ENCODE measurements at places on chromosomes 12 and 14.

GRCh38 chr14:87013583-87013982, 979.4 kb downstream of the GALC start:
- no peak for DNase-seq

DNA sequence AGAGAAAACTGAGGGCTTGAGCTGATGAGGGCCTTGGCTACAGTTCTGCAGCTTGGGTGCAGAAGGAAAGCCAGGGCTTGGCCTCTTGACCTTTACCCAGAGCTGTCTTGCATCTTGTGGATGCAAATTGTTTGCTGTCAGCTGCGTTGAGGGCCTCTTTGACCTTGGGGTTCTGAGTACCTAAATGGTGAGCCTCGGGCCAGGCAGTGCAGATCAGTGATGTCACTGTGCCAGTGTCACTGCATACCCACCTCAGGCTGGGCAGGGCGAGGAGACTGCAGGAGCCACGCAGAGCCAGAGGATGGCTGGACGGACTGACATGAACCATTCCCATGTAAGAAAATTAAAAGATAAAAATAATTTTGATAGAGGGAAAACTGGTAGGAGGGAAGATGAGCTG, 18.6 kb downstream of the ESRRB start:
- DNase-seq, result no peak

GRCh38 chr14:21014761-21015190, 10.1 kb downstream of the NDRG2 start:
- DNase-seq, result peak; percentile 85

GRCh38 chr14:63454863-63455622, 88.1 kb downstream of the PPP2R5E start:
- no peak for DNase-seq

DNA sequence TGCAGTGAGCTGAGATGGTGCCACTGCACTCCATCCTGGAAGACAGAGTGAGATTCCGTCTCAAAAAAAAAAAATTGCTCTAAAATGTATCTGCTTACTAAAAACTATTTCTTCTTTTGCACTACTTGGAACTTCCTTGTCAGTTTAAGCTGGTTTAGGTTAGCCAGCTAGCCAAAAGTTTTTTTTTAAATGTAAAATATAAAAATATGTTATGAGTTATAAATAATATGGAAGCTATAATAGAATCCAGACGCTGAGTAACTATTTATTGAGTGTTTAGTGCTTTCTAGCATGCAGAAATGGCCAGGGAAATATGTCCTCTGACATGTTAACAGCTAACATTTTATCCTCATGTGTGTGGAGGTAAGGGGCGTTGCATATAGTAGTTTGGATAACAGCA, 85.6 kb downstream of the PLEKHA5 start:
- DNase-seq, result no peak

DNA sequence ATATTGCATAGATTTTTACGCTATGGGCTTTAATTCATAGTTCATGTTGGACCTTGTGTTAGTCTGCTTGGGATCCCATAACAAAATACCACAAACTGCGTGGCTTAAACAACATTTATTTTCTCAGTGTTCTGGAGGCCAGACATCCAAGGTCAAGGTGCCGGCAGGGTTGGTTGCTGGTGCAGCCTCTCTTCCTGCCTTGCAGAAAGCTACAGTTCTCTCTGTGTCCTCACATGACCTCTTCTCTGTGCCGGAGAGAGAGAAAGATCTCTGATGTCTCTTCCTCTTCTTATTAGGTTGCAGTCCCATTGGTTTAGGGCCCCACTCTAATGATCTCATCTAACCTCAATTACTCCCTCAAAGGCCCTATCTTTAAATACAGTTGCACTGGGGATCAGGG, 170.5 kb downstream of the IPO8 start:
- DNase-seq, result no peak

DNA sequence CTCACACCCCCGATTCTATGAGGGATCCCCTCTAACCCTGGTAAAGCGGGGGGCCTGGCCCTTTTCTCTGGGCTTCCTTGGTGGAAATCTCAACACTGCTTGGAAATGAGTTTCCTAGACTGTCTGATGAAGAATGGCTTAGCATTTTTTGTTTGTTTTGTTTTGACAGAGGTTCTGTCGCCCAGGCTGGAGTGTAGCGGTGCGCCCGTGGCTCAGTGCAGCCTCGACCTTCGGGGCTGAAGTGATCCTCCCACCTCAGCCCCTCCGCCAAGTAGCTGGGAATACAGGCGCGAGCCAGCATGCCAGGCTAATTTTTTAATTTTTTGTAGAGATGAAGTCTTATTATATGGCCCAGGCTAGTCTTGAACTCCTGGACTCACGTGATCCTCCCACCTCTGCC, 30.3 kb downstream of the TC2N start:
- no peak for DNase-seq

- no peak for DNase-seq
Observed at GRCh38 chr12:16492240-16492639, 113.7 kb downstream of the LMO3 start.

- DNase-seq, result peak; percentile 51
Observed at GRCh38 chr14:75279153-75279762, 630 bp downstream of the FOS start.

- DNase-seq, result no peak
Observed at GRCh38 chr12:105107171-105107493, 399 bp upstream of the WASHC4 start.

DNA sequence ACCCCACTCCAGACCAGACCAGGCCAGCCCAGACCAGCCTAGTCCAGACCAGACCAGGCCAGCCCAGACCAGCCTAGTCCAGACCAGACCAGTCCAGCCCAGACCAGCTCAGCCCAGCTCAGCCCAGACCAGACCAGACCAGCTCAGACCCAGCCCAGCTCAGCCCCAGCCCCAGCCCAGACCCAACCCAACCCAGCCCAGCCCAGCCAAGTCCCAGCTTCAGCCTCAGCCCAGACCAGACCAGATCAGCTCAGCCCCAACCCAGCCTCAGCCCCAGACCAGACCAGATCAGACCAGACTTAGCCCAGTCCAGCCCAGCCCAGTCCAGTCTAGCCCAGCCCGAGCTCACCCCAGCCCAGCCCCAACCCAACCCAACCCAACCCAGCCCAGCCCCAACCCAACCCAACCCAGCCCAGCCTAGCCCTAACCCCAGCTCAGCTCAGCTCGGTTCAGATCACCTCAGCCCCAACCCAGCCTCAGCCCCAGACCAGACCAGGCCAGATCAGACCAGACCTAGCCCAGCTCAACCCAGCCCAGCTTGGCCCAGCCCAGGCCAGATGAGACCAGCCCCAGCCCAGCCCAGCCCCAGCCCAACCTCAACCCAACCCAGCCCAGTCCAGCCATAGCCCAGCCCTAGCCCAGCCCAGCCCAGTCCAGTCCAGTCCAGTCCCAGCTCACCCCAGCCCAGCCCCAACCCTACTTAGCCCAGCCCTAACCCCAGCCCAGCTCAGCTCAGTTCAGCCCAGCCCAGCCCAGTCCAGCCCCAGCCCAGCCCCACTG, 204.7 kb downstream of the BCL11B start:
- DNase-seq, result no peak

GRCh38 chr12:116861320-116861719, 19.9 kb downstream of the HRK start:
- no peak for DNase-seq

DNA sequence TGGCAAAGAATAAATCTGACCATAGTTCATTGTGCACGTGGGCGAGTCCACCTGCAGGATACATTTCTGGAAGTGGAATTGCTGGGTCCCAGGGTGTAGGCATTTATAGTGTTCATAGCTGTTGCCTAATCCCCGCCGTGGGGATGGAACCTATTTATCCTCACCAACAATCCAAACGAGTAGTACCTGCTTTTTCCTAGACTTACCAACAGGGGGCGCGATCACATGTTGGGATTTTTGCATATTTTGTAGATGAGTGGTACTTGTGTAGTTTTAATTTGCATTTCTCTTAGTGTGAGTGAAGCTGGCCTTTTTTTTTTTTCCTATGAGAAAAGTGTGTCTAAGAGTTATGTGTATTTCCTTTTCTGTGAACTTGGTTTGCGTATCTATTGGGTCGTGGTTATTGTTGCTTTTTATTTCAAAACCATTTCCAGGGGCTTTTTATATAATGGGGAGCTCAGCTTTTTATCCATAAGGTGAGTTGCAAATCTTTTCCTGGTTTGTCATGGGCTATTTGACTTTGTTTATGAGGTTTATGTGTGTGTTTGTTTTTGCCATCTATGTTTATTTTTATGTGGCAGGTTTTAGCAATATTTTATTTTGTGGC, 67.2 kb downstream of the CCDC92 start:
- peak; percentile 74 for DNase-seq
